OCI-M1 (cell line): ENCODE measurements at places on chromosomes 1 and 21.

GRCh38 chr1:179823693-179824092 lies 53.9 kb downstream of the TOR1AIP2 start:
- no peak for DNase-seq

DNA sequence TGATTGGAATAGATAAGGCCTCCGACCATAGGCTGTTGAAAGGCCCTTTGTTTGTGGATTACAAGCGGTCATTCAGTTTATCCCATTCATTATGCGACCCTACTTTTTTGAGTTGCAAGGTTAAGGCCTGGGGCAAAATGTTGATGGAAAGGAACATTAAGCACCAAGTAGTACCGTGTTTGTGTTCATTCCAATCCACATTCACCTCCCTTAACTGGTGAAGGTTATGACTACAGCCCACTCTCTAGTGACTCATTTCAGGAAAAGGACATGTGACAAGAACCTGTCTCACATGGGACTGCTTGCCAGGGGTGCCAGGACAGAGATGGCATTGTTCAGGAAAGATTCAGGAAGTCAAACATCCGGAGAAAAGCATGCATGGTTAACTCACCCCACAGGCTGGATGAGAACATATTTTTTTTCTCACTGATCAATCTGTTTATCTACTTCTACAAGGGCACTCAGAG lies 81.6 kb downstream of the CD58 start:
- DNase-seq: no peak

- DNase-seq: no peak
These were observed 33.3 kb downstream of the LRP8 start for GRCh38 chr1:53294567-53294966.

DNA sequence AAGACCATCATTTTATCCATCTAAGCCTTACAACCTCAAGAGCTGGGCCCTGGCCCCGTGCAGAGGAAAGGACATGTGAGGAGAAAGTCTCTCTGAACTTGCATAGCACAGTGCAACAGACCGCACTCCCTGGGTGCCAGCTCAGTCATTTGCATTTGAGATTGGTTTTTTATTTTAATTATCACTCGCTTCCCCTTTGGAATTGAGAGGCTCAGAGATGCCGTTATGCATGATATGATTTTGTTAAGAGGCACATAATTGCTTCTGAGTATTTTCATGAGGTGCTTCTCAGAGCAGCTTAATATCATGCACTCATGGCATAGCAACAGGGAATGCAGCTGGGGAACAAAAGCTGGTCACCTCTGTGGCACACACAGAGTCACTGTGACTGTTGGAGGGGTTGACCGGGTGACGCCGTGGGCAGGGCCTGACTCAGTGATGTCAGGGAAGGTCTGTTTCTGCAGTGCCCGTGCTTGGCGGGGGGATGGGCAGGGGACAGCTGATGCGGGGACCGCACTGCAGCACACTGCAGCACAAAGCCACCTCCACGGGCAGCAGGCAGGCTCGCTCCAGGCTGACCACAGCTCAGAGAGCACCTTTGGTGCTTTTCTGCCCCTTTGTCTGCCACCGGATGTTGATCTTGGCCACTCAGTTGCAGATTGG lies 43.2 kb upstream of the VAMP3 start:
- DNase-seq: no peak

DNA sequence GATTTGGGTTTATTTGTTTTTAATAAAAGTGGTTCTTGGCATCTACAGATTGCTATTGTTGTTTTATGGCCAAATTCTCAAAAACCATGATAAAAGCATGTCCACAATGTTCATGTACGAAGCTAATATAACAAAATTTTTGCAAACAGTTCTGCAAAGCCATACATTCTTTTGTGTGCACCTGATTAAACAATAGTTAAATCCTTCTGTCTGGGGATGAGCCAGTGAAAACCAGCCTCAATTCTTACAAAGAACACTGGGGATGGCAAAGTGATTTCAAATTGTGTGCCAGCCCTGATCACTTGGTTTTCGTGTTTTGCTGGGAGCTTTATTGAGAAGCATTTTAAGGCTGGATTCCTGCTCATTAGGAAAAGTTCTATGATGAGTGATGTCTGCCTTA lies 149.1 kb upstream of the MAGI3 start:
- no peak for DNase-seq

DNA sequence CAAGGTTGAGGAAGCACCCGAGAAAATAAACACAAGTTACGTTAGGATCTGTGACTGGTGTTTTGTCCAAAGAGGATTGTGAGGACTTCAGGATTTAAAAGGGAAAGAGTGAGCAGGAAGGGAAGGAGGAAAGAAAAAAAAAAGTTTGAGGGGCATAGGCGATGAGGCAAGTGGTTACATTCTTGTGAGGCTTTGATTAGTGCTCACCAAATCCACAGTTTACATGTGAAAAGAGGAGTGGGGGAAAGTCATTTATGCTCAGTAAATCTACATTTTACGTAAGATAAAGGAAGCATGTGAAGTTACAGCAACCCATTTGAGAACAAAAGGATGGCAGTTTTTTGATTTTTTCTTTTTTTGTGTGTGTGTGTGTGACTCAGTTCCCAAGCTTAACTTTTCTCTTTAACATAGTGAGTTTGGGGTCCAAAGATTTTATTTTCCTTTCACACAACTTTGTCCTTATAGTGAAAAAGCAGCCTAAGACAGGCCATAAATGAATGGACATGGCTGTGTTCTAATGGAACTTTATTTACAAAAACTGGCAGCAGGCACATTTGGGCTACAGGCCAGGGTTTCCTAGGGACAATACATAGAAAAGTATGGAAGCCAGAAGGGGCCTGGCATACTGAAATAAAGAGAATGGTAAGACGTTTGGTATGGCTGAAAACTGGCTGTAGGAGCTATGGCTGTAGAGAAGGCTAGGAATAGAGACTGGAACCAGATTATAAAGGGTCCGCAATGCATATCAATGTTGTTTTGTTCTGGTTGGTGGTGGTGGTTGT lies 121.7 kb downstream of the FGGY start:
- DNase-seq: no peak
